NCI-H2171 (cell line): ENCODE measurements at places on chromosomes 2 and 18.
A peak's percentile ranks its signal among the peaks of the same experiment; 100 is the strongest.

DNA sequence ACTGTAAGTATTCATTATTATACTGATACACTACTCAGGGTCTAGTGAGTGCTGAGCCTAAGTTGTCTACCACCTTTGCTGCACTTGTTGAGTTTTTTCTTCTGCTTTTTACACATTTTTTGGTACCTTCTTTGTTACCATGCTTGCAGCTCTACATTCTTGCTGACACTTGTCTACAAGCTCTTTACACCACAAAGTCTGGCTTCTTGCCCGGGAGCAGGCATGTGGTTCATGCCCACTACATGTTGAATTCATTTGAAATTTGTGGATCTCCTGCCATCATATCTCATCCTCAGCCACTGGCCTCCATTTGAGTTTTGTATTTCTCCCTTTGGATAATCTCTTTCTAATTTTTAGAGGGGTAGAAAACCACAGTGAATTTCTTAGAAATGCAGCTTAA is 29.9 kb downstream of the IL18R1 start:
- DNase-seq, result no peak

- no peak for DNase-seq
These were observed 110.6 kb upstream of the IL1R2 start for GRCh38 chr2:101881131-101881530.

DNA sequence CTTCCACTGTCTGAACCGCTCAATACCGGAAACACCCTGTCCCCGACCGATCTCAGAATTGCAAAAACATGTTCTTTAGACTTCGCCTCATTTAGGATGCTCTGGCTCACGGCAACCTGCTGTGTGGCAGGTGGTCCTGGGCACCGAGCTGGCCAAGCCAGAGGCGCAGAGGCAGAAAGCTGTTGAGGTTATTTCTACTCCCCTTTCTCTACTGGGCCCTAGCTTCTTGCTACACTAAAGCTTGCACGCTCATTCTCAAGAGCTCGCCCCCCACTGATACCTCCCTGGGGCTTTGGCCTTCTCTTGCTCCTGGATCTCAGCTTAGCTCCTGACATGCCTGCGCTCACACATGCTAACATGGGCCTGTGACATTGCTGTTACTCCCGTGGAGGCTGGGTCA is 417.4 kb downstream of the LPIN1 start:
- DNase-seq, result no peak

GRCh38 chr2:113376253-113376912 is 61.1 kb upstream of the ZNG1B start:
- DNase-seq, result no peak

DNA sequence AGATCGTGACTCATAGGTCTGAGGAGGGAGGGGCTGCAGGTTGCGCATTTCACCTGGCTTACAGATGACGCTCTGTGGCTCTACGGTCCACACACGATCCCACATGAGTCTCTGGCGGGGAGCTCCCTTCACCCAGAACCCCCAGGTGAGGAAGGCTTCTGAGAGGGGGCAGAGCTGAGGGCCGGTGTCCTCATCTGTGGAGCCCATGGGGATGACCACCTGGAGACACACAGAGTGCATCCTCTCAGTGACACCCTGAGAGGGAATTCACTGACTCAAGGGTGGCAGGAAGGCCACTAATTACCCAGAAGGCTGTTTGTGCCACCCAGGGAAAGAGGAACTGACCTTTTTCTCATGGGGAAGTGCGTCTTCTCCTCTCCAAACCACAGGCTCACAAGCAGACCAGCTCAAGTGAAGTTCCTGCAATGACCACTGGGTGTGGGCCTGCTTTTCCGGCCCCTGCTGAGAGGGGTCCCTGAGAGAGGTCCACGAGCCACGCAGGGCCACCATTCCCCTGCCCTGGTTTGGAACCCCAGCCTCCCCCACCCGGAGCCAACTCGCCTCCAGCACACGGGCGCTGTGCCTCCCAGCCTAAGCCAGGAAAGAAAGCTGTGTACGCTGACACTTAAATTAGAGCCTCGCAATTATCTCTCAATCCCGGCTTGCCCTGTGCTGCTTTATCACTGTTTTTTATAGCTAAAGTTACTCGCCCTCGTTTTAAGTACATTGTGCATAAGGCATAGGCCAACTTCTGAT is 114.1 kb downstream of the BCL11A start:
- no peak for DNase-seq

- peak; percentile 65 for DNase-seq
These were observed at the start of gene HOXD1 for GRCh38 chr2:176187899-176188773. Gene HOXD1 (plus strand): TSS chr2:176188668. CDS start chr2:176188802, 134 bp downstream.

DNA sequence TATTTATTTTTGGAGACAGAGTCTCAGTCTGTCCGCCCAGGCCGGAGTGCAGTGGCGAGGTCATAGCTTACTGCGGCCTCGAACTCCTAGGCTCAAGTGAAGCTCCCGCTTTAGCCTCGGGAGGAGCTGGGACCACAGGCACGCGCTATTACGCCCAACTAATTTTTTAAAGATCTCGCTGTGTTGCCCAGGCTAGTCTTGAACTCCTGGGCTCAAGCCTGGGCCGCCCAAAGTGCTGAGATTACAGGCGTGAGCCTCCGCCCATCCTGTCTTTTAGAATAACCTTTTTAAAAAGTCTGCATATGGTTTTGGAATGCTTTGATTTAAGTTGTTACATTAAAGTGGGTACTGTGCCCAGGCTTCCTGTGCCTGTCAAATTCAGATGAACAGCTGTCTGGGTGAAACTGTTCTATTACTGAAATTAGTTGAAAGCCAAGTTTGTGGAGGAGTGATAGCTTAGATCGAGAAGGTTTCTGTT is 944 bp downstream of the RAB3GAP1 start:
- no peak for DNase-seq

- DNase-seq, result no peak
These were observed 45.0 kb upstream of the ASXL3 start for GRCh38 chr18:33532978-33533377.

DNA sequence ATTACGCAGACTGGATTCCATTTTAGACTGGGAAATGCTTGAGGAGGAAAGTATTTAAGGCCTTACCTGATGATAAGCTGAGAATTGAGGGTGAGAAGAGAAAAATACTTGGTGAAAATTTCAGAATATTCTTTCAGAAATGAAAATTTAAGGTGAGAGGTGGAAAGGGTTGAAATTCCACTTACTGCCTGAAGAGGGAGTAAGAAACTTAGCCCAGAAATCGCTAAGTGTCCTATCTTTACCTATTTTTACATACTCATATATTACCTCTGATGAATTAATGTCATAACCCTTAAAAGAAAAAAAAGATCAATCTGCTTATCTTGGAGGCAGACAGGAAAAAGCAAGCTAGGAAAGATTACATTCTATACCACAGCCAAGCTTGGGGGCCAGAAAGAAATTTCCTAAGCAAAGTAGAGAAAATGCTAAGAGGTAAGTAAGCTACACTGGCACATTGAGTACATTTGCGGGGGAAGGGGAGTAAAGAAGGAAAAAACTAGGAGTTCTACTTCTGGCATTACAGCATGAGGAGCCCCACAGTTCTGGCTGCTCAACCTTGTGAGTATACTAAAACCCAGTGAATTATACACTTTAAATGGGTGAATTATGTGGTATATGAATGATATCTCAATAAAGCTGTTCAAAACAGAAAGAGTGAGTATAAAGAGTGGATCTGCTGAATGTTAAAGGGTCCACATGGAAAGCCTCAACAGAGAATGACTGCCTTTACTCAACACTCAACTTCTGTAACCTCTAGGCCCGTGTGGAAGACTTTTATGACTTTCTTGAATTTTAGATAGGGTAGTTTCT is 33.8 kb downstream of the SMC6 start:
- no peak for DNase-seq

- no peak for DNase-seq
These were observed 150.8 kb downstream of the ANKRD44 start for GRCh38 chr2:197159661-197160211.

GRCh38 chr18:39058386-39059000 is 1492.9 kb upstream of the CELF4 start:
- DNase-seq, result no peak

GRCh38 chr2:20179755-20180594 is 45.0 kb downstream of the SDC1 start:
- DNase-seq, result no peak

DNA sequence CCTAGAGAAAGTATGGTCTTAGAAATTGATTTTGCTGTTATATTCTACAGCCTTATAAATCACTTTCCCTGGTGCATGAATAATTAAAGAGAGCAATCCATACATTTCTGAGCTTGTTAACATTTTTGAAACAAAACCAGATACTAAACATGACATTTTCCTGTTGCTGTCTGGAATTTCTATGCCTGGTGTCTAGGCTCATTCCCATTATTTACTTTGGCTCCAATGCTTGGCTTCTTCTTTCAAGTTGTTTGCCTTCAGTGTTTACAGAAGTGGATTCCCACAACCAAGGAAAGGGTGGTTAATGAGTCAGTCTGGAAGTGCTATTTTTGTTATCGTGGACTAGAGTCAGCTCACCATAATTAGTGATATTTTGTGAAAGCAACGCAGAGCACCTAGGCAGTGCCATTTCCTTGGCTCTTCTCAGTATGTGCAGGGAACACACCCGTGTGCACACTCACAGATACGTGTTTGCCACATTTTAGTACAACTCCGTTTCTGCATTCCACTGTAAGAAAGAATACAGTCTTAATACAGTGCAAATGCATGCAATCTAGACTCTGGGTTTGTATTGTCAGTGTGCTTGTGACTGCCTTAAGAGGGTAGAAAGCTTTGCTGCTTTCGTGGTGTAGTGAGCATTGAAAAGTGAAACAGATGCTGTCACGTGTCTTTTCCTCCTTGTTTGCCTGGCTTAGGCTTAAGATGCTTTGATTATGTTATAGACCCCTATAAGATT is 185.0 kb upstream of the RASGRP3 start:
- no peak for DNase-seq

DNA sequence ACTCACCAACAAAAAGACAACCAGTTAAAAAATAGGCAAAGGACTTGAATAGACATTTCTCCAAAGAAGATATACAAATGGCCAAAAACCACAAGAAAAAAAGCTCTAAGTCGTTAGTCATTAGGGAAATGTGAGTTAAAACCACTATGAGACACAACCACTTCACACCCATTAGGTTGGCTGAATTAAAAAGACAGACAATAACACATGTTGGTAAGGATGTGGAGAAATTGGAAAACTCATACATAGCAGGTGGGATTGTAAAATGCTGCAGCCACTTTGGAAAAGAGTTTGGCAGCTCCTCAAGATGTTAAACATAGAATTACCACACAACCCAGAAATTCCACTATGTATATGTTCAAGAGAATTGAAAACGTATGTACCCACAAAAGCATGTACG is 117.6 kb upstream of the SPATS2L start:
- DNase-seq, result no peak

DNA sequence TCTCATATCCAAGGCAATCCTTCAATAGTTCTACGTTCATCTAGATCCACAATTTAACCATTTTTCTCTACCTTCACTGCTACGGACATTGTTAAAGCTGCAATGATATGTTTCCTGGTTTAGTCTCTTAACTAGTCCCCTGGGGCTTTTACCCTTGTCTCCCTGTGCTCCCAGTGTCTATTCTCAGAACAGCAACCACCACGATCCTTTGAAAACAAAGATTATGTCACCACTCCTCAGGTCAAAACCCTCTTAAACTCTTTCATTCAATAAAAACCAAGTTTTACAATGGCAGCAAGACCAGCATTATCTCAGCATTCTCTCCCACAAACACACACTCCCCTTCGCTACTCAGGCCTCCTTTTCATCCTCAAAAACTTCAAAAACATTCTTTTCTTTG is 298.2 kb upstream of the CHST9 start:
- DNase-seq, result no peak

DNA sequence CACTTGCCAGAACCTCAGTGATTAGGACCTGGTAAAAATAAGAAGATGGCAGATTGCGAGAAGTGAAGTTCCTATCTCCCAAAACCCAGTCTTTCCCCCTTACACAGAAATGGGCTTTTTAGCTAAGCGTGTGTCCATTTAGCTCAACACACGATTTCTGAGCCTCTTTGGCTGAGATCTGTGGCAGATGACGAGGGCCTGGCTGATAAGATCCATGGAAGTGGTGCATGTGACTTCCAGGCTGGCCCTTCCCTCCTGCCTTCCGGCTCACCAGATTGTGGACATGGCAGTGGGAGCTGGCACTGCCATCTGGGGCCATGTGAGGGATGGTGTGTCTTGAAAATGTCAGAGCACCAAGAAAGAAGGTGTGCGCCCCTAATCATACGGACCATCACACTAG is 41.0 kb upstream of the ZFP36L2 start:
- no peak for DNase-seq

DNA sequence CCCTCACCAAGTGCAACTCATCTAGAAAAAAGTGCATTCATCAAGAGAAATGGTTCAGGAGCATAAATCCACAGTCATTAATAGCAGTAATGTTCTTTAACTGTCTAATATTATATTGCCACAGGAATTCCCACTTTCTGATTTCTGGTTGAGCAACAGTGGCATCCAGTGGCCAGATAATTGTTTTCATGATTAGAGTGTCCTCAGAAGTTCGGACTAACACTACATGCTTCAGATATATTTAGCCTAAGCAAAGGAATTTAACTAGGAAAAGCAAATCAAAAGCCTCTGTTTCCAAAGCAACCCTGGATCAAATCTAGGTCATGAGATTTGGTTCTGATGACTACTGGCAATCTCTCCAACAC is 9.8 kb upstream of the ERBB4 start:
- DNase-seq, result peak; percentile 27

DNA sequence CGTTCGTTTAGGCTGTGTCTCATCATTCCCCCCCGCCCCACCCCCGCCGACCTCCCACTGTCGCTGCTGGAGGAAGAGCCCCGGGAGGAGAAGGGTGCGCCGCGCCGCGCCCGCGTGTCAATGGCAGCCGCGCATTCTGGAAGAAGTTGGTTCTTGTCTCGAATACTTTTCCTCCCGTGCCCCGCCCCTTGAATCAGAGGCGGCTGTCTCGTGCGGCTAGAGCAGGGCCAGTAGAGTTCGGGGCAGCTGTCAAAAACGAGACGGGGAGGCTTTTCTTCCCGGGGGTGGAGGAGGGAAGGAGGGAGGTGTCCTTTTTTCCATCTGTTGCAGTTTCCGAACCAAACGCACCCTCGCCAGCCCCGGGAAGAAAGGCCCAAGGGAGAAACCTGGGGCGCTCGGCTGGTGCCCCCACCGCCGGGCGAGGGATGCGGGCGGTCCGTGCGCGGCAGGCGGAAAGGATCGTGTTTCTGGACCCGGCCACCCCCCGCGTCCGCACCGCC is 410 bp upstream of the TGIF1 start:
- DNase-seq, result peak; percentile 57

DNA sequence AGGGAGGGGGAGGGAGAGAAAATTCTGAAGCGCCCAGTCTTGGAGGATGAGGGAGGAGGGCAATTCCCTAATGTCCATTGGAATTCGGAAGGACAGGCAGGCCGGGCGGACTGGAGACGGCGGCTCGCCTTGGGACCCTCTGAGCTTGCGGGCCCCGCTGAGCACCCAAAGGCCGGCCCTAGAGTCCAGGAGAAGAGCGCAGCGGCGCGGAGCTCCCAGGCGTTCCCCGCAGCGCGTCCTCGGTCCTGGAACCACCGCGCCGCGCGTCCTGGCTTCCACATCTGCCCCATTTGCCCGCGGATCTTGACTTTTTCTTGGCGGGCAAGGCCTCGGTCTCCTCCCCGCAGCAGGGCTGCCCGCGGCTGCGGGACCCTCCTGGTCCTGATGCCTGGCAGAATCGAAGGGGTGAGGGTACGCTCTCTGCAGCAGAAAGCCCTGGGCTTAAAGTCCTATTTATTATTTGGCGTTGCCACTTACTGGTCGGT is 675 bp upstream of the MLPH start:
- no peak for DNase-seq

GRCh38 chr2:81984969-81985637 is 1680.6 kb upstream of the LRRTM1 start:
- no peak for DNase-seq

GRCh38 chr2:237627441-237628246 is at the start of gene LRRFIP1:
Gene LRRFIP1 (plus strand): TSS chr2:237627587. CDS start chr2:237627645, 58 bp downstream.
- no peak for DNase-seq
